Activated CD4-positive, alpha-beta T cell treated with anti-CD3 and anti-CD28 coated beads, Interleukin-2, amount 50 U/mL, for 24 hours (primary cell): ENCODE measurements at places on chromosomes 11 and 22.

DNA sequence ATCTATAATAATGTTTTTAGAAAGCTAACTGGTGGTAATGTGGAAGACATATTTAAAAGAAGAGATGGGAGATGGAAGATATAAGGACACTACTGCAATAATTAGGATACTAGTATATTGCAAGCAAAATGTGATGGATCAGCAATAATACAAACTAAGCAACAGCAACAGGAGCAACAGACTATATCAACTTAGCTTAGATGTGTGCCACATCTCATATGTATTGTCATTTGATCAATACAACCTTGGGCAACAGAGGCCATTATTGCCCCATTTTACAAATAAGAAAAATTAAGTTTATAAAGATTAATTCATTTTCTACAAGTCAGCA, 4.2 kb downstream of the FCHSD2 start:
- no peak for DNase-seq

GRCh38 chr11:57373146-57373545, 7.8 kb downstream of the PRG3 start:
- no peak for DNase-seq

DNA sequence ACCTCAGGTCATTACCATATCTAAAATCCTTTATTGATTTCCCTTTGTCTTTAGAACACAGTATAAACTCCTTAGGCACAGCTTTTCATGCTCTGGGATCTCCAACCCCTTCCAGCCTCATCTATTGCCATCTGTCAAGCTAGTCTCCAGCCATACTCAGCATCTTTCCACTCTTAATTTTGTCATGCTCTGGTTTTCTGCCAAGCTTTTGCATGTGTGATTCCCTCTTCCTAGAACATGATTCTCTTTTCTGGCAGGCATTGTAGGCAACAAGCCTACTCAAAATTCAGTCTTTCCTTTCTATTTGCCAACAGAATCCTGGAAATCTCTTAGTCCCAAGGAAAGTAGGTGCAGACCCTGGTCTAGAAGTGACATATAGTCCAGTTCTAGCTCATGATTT, 35.5 kb upstream of the SLC6A5 start:
- no peak for DNase-seq

DNA sequence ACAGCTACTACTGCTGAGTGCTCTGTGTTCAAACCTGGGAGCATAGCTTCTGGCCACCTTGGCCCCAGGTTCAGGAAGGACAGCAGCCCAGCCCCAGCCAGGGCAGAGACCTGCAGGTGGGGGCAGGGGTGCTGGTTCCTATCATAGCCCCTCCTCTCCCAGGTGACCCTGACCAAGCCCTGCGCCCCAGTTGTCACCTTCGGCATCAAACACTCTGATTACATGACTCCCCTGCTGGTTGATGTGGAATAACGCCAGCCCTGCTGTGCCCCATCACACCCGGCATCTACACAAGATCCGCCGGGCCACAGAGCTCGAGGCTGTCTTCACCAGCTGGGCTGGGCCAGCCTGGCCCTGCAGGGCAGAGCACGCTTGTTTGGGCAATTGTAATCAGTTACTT, 6.9 kb downstream of the SCGB1C1 start:
- DNase-seq: no peak

DNA sequence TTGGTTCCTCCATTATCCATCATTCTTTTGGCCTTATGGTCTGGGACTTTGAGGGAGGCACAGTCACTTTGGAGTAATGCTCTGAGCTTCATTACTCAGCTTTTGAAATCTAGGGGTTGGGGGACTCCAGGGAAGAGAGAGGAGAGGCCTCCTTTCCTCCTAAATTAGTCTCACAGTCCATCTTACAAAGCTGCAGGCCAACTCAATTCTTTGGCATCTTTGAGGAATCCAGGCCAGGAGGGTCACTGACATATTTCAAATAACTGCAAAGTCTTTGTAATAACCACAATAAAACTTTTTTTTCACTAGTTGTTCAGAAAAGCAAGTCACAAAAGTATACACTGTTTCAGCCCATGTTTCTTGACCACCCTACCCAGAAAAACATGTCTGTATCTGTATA, 73.3 kb upstream of the FAR1 start:
- DNase-seq: no peak

GRCh38 chr22:22210889-22211833, 33.4 kb upstream of the VPREB1 start:
- DNase-seq: no peak

DNA sequence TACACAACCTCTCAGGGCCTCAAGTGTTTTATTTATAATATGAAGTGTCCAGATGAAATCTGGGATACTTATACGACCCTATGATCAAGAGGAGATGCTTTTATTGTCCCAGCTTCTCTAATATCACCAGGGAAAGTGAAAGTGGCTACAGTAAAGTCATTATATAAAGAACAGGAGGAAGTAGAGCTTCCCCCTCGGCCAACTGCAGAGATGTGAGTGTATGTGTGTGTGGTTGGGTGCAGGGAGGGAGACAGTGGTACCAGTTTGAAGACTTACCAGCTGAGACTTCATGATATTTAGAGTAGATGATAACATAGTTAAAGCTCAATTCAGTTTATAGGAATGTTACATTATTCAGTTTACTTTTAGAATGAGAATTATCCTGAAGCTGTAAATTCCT, 373.6 kb upstream of the DDI1 start:
- DNase-seq: no peak

DNA sequence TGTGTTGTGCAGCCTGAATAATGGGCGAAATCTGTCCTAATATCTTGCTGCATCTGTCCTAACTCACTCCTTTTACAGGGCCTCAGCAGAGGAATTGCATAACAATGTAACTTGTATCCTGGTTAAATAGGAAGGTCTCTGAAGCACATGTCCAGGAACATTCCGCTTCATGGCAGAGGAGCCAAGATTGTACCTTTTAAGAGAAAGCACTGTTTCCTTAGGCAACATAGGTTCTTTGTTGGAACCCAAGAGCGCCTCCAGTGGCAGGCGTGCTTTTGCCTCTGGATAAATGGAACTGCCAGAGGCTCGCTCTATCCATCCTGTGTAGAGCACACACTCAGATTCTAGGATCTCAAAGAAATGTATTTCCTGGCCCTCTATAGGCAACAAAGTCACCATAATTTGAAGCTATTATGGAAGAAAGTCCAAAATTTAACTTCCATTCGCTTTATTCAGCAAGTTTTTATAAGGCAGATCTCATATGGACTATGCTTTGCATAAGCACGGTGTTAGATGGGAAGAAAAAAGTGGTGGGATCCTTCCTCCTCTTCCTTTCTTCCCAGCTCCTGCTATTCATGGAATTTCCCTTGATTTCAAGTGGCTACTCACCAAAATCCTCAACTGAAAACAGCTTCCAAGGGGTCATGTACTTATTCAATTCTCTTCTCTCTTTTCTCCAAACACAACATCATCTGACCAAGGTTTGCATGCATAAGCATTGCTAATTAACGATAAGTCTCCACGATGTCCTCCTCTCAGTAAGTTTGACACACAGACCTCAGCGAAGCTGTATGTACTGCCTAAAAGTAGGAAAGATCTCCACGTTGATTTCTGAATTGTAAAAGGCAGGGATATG, at the start of gene BLID:
Gene BLID (minus strand): TSS at position 692 of the 856 bp plus-strand sequence. CDS start 293 bp downstream, at position 399.
- no peak for DNase-seq

DNA sequence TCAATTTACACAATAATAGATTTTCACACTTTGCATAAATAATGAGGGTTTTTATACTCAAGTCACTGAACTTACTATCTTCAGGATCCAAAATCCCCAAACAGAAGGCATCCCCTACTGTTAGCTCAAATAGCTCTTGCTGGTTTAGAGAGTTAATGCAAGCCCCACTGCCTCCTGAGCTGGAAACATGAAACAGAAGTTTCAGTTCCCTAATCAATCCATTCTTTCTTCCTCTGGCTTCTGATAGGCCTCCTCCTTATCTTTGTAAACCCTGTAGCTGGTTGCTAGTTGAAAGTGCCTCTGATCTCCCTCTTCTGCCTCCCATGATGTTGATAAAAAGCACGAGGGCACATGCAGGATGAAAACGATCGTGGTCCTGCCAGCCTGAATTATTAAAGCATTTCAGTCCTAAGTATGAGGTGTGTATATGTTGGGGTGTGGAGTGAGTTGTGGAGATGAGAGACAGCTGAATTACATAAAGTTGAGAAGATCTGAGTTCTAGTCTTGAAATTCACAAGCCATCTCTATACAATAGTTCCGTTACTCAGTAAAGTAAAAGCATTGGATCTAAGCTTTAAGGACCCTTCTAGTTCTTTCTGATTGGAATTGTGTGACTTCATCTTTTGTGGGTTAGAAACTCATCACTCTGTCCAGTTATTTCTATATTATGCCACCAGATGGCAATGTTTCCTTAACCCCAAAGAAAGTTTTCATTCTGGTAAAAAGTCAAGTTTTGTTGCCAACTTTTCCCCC, 35.0 kb upstream of the EHF start:
- no peak for DNase-seq

- no peak for DNase-seq
These were observed 6.3 kb downstream of the MMP3 start for GRCh38 chr11:102837156-102837555.

DNA sequence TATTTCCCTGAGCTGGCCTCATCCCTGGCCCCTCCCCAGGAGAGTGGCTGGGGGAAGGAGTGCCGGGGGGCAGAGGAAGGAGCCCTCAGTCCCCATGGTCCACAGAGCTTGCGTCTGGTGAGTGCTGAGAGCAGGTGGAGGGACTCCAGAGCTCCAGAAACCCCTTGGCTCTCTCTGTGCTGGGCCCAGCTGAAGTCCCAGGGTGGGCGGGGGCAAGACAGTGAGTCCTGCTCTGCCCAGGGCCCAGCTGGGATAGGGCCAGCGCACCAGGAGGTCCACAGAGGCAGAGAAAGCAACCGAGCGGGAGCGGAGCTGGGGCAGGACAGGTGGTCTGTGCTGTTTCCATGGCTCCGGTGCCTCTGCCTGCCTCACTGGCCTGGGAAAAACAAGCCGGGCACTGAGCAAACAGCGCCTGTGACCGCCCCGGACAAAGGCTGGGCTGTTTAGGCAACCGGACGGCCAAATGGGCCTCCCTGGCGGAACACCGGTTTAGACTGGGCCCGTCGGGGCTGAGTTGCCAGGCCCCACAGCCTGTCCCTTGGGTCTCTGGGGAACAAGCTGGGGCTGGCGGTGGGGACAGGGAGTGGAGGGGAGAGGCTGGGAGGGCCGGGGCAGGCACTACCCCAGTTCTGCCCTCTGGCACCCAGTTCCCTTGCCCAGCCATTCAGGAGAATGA, 34.1 kb upstream of the WNT7B start:
- DNase-seq: no peak

GRCh38 chr11:2267306-2267850, 3.0 kb downstream of the ASCL2 start:
- DNase-seq: no peak

- no peak for DNase-seq
These were observed 93.6 kb upstream of the ISX start for GRCh38 chr22:34972191-34972897.

DNA sequence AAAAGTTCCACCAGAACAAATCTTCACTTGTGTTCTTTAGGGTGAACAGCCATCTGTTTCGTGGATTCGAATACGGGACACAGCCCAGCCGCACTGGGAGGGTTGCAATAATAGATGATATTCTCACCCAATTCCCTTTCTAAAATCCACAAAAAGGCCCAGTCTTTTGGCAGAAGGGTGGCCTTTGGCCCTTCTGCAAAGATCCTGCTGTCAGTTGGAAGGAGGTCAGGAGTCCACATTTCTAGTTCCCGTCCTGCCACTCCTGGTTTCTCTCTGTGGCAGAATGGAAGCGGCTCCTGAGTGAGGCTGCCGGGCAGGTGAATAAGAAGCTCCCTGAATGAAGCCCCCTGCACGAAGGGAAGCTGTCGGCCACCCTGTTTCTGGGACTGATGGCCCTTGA, 11.2 kb upstream of the LINC01488 start:
- DNase-seq: no peak

DNA sequence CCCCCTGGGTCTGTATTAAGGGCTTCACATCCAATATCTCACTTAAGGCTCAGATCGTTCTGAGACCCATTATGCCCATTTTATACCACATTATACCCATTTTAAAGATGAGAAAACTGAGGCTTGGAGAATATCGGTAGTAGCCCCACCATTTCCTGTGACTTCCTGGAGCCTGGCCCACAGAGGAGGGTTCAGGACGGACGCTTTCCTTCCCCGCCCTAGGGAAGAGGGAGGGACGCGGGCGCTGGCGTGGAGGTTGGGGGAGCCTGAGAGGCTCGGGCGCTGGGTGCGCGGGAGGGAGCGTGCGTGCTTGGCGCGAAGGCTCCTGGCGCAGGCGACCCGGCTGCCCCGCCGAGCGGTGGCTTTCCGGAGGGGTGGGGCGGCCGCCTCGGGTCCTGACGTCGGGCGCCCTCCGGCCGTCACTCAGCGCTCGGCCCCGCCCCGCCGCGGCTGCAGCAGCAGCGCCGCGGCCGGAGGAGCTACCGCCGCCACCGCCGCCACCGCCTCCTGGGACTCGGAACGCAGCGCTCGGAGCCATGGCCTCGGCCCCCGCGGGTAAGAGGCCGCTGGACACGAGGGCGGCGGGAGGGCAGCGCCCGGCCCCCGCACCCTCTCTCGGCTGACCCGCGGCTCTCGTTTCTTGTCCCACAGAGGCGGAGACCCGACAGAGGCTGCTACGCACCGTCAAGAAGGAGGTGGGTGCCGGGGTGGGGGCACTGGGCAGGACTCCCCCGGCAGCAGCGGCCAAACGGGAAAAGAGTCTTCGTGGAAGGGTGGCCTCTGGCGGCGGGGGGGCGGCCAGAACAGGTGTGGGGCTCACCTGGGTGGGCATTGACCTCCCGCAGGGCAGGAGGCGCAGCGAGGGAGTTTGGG, at the start of gene SGSM1:
Gene SGSM1 (plus strand): TSS at position 422 of the 873 bp plus-strand sequence. CDS start 115 bp downstream, at position 537.
- DNase-seq: peak; percentile 58

DNA sequence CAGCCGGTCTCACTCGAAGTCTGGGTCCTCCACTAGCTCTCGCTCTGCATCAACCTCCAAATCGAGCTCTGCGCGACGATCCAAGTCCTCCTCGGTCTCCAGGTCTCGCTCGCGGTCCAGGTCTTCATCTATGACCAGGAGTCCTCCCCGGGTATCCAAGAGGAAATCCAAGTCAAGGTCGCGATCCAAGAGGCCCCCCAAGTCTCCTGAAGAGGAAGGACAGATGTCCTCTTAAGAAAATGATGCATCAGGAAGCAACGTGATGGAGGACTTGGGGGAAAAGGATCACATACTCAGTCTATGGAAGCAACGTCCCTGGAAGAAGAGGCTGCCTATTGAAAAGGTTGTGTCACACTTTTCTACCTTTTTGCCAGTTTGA, 1.1 kb downstream of the SRSF8 start:
- no peak for DNase-seq

- no peak for DNase-seq
These were observed 116.8 kb downstream of the TRIM44 start for GRCh38 chr11:35779409-35779808.
